Lower lobe of right lung (tissue), 2 donors: ENCODE measurements at places on chromosomes 12 and 14.

DNA sequence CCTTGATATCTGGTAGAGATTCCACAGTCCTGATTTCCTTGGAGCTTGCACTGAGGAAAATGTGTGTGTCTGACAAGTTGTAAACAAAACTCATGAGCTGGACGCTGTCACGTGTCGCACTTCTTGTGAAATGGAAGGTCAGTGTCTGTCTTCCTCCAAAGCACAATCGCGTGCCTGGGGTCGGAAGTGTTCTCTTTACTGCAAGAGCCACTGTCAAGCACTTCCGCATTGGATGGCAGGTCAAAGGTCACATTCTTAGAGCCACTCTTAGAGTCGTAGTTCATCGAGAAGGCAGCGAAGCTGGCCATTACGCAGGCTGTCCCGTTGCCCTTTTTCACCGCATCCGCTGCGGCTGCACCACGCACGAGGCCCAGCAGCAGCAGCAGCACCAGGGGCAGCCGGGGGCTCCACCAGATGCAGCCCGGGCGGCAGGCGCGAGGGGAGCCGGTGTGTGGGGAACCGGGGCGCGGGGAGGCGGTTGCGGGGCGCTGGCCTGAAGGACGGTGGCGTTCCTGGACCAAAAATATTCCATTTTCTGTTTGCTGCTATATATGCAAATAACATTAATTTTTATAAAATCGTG lies 45.0 kb downstream of the LRTM2 start:
- no peak for DNase-seq

DNA sequence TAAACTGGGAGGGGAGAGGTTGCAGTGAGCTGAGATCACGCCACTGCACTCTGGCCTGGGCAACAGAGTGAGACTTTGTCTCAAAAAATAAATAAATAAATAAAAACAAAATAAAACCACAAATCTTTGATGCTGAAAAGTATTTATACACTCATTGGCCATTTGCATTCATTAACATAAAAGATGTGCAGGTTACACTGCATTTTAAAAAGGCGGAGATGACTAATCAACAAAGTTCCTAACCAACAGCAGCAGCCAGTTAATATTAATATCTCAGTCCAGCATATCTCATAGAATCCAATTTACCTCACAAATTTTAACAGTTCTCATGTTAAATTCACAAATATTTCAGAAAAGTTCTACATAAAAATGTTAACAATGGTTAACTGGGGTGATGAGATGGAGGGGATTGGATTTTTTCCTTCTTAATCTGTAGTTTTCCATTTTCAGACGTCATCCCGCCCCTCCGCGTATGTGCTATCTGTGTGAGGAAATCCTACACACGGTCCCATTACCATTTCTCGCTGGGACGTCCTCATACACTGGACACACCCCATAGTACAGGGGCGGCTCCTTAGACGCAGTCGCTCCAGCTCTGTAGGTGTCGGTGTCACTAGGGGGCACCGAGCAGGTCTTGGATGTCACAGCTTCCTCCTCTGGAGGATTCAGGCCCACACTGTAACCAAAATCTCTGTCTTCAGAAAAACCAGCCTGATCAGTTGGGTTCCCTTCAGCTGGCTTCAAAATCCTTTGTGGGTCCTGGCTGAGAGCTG lies 7.3 kb downstream of the ANKLE2 start:
- DNase-seq = peak; percentile 25

- DNase-seq = no peak
These were observed 112.3 kb downstream of the SLC15A4 start for GRCh38 chr12:128711486-128711885.

DNA sequence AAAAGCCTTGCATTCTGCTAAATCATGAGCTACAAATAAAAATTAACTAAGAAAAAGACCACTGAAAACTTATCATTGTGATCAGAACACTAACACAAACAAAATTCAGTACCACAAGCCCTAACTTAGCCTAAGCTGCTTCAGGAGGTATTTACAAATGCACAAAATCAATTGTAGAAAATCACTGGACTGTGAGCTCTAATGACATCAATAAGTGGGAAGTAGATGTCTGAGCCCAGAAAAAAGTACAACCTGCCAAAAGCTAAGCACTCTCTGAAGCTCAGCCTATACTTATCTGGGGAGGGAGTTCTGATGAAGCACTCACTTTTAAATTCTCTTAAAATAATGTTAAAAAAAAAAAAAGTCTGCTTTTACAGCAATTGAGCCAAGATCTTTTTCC lies 92.9 kb downstream of the SLCO1B1 start:
- no peak for DNase-seq

DNA sequence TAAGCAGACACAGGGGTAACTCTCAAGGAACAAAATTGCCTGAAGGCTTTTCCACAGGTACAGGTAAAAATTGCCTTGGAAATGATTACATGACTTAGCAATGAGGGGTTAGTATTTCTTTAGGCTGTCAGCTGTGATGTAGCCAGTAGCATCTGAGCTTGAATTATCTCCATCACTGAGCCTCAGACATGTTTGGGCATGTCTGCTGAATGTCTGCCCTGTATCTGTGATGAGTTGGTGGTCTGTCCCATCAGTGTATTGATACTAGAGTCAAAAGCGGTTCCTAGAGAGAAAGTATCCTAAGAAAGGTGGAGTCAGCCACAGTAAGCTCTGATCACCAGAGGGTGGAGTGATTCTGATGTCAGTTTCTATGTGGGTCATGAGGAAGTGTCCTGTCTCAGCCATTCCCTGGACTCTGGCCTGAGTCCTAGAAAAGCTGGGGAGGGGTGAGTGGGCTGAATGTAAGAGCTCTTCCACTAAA lies 16.3 kb downstream of the AKAP6 start:
- DNase-seq = no peak

DNA sequence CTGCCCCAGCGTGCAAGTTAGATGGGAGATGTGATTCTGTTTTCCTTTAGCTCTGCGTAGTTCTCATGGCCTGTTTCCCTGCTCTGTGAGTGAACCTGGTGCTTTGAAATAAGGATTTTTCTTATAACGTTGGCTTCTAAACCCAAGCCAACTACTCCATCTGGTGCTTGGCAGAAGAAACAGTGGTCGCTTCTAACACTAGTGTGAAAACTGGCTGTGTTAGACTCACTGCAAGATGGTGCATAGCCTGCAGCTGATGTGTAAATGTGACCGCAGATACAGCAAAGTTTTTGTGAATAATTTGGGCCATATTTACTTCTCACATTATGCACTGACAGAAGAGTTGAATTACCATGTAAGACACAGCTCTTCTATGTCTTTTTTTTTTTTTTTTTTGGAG lies 12.2 kb downstream of the GTF2H3 start:
- DNase-seq = no peak

- no peak for DNase-seq
These were observed 120.7 kb downstream of the SLC25A21 start for GRCh38 chr14:37051680-37052079.

GRCh38 chr12:116358536-116358892 lies 81.0 kb upstream of the MED13L start:
- no peak for DNase-seq

GRCh38 chr14:51094282-51094821 lies 553 bp downstream of the TRIM9 start:
- peak; percentile 49 for DNase-seq

GRCh38 chr12:95443459-95443858 lies 30.5 kb upstream of the METAP2 start:
- no peak for DNase-seq

DNA sequence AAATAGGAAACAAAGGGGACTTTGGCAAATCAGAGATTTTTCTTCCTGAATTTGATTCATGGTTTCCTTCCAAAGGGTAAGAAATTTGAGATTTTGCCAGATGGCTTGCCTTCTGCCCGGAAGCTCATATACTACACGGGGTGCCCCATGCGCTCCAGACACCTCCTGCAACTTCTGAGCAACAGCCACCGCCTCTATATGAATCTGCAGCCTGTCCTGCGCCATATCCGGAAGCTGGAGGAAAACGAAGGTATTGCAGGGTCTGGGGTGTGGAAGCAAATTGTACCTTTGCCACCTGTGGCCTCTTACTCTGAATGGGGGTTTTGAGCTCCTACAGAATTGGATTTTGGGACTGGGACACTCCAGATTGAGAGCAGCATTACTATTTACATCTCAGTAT lies 63.5 kb downstream of the FRMD6 start:
- no peak for DNase-seq

- DNase-seq = no peak
These were observed 398.9 kb upstream of the MIS18BP1 start for GRCh38 chr14:45651890-45652289.

DNA sequence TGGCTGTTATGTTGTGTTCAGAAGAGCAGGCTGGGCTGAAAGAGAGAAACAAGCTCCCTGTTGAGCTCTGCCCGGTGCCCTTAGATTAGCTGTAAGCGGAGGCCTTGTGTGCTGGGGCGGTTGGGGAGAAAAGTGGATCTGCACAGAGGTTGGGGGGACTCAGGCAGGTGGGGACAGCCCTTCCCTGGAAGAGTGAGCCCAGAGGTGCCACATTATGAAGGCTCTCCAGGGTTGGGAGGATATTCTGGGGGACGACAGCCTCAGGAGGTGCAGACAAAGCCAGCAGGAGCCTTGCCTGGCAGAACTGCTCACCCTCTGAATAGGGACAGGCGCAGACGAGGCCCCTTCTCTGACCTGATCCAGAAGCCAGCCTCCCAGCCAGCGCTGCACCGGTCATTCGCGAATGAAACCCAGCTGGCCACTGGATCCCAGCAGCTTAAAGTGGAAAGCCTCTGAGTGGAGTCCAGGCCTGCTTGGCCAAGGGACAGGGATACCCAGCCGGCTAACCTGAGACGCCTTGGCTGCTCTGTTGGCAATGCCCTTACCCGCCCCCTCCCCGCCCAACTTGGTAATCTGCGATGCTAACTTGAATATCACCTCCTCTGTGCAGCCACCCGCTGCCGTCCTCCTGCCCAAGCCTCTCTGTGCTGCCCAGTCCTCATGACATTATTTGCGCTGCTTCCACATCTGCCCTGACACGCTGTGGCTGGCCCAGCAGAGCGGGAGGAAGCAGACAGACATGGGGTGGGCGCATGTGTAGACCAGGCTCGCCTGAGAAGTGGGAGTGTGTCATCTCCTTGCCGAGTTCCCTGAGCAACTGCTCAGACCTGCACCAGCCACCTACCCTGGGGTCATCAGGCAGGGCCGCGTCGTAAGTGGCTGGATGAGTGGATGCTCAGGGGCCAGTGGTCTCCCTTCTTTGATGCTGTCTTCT lies 5.6 kb downstream of the HIP1R start:
- peak; percentile 24 for DNase-seq

- DNase-seq = no peak
These were observed 22.5 kb upstream of the MANSC4 start for GRCh38 chr12:27802511-27802910.

- DNase-seq = no peak
These were observed 1.4 kb downstream of the SNRPF start for GRCh38 chr12:95859947-95860850.

- no peak for DNase-seq
These were observed 615 bp upstream of the ASB8 start for GRCh38 chr12:48157889-48158370.

GRCh38 chr12:121239351-121240061 lies 29.6 kb downstream of the P2RX4 start:
- no peak for DNase-seq

DNA sequence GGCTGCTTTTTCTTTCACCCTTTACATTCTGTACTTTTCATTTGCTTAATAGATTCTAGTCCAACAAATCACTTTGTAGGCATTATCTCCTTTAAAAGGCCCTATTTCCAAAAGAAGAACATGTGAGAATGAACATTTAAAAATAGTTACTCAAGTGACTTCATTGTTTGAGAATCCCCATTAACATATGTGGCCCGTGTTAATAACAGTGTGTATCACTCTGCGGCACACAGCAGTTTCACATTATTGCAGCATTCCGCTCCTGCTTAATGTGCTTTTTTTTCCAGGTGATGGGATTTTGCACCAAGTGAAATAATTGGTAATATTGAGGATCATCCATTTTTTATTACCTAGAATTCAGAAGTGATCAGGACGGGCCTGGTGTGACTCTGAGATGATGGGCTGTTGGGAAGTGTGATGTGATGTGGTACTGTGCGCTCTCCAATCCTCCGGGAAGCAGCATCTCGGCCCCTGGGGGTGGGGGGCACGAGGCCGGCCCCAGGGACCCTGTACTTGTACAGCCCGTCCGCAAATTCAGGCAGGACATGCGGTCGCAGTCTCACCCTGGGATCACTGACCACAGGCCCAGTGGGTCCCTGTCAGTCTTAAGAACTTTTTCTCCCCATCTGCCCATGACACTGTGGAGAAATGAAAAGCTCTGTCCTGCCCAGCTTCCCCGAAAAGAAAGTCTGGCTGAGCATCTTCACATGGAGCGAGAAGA lies 32.9 kb downstream of the SLC15A4 start:
- DNase-seq = no peak

DNA sequence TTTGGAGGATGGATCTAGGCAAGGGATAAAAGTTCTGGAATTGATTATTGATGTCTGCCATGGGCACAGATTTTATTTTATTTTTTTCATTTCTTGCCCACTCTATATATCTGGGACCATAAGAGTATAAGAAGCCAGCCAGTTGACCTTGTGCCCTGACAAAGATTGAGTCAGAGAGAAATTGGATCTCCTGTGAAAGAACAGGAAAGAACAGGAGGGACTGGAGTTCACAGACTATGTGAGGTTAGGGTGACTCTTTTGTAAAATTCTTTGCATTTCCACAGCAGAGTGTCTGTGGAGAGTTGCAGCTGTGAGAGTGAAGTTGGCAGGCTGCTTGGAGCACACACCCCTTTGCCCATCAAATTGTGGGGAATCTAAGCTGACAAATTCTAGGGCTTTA lies 358.4 kb upstream of the TBX3 start:
- DNase-seq = no peak

DNA sequence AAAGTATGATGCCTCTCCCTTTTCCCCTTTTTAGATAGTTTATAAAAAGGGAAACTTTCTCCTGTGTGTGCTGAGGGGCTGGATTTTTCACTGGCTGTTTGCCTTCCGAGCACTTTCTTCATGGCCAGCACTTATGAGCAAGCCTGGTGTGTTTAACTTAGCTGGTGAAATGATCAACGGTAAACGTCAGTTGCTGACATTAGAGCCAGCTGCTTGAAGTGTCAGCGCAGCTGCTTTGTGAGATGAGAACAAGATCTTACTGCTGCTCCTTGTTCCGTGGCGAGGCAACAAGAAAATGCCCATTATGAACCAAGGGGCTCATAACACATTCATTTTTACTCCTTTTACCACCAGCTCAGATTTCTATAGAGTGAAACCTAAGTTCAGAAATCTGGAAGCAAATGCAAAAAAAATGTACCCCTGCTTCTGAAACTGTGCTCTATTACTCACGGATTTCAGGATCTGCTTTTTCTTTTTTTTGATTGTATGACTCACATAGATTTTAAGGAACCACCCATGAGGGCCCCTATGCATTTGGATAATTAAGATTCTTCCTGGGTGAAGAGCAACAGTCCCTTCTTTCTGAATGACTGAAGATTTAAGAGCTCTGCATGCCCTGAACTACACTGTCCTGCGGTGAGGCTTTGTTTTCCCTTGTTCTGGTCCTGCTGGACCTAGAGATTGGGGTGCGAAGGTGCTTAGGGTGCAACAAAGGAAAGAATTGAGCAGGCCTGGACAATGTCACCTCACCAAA lies 74.3 kb upstream of the CPM start:
- no peak for DNase-seq

- no peak for DNase-seq
These were observed 38.5 kb upstream of the FRS2 start for GRCh38 chr12:69431591-69432222.
